Pancreas (tissue), 10 donors: ENCODE measurements at places on chromosomes 13 and 19. TPM values are rescaled to one million over a fixed set of nuclear protein-coding genes. Genes with fewer than 3 reads are reported as not detected.

- H3K4me3 ChIP-seq, result no peak overlapping the region
- no peak overlapping the region for H3K27ac ChIP-seq
- no peaks in the 10 kb centered on the region for H3K27me3 ChIP-seq
- H3K36me3 ChIP-seq, result no peaks in the 10 kb centered on the region
- DNase-seq, result no peak
Measured at GRCh38 chr13:98096059-98096458, 46.8 kb upstream of the FARP1 start.

DNA sequence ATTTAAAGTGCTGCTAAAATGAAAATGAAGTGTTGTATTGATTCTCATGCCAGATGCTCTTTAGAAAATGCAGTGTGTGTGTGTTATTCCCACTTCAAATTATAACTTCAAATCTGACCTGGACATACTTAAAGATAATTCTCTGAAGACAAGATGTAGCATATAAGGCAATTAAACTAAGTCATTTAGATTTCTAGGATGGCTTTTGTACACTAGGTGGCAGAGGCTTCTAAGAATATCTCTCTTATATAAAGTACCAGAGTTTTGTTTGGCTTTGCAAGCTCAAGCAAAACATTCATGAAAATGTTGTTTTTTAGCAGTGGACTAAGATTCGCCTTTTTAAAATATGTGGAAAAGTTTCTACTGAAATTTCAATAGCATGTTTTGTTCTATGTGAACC, 407.2 kb downstream of the GPC5 start:
- H3K4me3 ChIP-seq, result no peak overlapping the region
- H3K27me3 ChIP-seq, result no peaks in the 10 kb centered on the region
- DNase-seq, result no peak
- H3K4me1 ChIP-seq, result no peaks in the 10 kb centered on the region

DNA sequence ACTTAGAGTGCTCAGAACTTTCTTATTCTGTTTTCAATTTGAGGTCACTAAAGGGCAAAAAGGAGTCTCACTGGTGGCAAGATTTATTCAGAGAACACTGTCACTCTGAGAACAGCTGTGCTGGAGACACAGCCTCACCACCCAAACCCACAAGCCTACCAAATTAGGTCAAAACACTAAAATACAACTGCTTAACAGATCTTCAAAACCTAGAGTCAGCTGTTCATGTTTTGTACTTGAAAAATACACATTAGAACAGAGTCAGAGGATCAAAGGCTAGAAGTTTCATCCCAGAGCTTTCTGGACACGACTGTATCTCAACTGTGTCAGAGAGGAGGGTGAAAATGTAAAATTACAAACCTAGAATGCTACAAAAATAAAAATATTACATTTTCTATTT, 89.3 kb downstream of the MIPEP start:
- H3K4me1 ChIP-seq, result peaks cover 5% of the 10 kb centered on the region
- no peak overlapping the region for H3K27ac ChIP-seq
- H3K36me3 ChIP-seq, result no peaks in the 10 kb centered on the region
- H3K27me3 ChIP-seq, result no peaks in the 10 kb centered on the region

DNA sequence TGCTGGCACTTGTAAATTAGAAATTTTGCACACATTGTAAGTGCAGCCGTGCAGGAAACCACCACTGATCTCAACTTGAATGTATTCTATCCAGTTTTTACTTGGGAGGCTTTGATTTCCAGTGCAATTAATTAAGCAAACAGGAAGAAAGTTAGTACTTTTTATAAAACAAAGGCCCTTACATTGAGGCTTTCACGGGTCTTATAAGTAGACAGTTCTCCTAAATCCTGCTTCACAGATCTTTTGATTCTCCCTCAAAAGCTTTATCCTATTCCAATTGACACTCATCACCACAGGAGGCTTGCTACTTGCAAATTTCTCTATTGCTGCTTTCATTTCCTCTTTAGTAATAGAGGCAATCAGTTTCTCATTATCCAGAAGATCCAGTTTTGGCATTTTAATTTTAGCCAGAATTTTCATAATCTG, 90.1 kb downstream of the ERCC5 start:
- H3K27ac ChIP-seq, result no peak overlapping the region
- DNase-seq, result no peak
- no peaks in the 10 kb centered on the region for H3K36me3 ChIP-seq
- no peak overlapping the region for H3K4me3 ChIP-seq
- H3K27me3 ChIP-seq, result no peaks in the 10 kb centered on the region

DNA sequence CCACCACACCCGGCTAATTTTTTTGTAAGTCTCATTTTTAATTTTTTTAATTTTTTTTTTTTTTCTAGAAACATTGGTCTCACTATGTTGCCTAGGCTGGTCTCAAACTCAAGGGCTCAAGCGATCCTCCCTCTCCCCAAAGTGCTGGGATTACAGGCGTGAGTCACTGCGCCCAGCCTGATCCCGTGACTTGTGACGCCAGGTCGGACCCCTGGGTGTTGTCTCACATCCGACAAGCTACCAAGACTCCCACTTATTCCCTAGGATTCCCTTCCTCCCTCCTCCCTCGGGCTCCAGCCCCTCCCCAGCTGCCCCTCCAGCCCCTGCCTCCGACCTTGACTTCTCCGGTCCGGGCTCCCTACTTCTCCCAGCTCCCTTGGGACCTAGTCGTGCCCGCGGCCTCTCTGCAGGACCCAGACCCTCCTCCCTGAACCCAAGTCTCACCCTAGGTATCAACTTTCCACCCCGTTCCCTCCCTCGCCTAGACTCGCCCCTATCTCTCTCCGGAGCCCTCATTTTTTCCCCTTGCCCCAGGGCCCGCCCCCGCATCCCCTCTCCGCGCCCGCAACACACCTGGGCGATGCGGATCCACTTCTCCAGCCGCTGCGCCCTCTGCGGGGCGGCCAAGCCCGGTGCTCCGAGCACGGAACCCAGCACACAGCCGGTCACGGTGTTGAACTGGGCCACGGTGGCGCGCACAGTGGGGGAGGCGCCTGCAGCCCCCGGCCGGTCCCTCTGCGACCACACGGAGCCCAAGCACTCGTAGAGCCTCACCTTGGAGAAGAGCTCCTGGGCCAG, 13.1 kb downstream of the RGL3 start:
- H3K4me1 ChIP-seq, result no peaks in the 10 kb centered on the region
- H3K27ac ChIP-seq, result no peak overlapping the region
- no peak overlapping the region for H3K4me3 ChIP-seq
- H3K36me3 ChIP-seq, result peaks cover 7% of the 10 kb centered on the region

DNA sequence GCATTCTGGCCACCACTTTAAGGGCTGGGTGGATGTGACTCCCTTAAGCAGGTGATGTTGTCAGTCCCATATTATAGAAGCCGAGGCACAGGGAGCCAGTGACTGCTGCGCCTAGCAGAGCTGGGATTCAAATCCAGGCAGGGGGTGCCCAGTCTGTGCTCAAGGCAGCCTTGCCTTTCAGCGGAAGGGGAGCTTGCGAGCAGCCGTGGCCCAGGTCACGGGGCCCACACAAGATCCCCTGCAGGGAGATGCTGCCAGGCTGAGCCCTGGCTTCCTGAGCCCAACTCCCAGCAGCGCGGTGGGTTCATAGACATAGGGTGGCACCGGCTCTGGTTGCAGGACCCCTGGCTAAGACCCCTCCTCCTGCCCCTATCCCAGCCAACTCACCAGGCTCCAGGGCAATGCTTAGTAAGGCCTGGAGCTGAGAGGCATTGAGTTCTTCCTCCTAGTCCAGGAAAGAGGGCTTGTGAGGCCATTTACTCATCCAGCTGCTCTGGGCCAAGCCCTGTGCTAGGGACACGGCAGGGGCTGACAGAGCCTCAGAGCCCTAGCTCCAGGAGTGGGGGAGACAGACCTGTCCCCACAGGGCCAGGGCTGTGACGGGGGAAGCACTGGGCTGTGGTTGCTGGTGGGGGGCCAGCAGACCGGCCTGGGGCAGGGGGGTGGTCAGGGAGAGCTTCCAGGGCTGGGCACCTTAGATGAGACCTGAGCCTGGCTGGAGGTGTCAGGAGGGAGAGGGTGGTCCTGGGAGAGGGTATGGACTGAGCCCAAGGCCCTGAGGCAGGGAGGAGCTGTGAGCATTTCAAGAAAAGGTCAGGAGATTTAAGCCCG, 9.6 kb downstream of the CAPN12 start:
- no peak for DNase-seq
- no peak overlapping the region for H3K4me3 ChIP-seq
- H3K36me3 ChIP-seq, result no peaks in the 10 kb centered on the region
- peaks cover 19% of the 10 kb centered on the region for H3K4me1 ChIP-seq
- no peaks in the 10 kb centered on the region for H3K27me3 ChIP-seq

DNA sequence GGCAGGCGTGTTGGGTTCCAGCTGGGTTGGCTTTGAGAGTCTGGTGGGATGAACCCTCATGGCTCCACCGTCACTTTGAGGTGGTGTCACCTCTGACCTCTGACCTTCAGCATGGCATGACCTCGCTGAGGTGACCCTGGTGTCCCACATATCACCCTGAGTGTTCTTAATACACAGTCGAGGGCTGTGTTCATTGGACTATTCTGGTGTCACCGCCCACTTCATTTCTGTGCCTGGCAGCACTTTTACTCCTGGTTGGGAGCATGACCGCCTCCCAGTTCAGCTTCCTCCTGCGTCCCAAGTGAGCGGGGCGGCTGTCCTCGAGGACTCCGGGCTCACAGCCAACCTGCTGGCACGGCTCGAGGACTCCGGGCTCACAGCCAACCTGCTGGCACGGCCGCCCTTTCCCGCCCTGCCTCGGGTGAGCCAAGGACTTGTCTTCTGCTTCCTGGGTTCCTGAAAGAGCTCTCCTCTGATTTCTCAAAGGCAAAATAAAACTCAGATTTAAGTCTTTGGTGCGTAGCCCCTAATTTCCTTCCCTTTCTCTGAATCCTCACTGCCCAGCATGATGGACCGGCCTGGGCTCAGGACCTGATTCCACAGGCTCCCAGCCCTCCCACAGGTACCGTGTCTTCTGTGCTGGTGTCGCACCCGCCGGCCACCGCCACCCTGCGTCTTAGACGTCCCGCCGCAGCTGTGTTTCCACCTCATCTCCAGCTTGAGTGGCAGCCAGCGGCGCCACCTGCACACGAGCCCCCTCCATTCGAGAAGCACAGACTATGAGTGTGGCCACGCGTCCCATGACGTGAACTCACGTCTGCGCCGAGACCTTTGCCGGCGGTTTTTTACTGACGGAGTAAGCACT, 10.4 kb downstream of the ATP4B start:
- H3K4me1 ChIP-seq, result peaks cover 4% of the 10 kb centered on the region
- H3K27ac ChIP-seq, result peak overlapping the region; percentile 56
- no peaks in the 10 kb centered on the region for H3K27me3 ChIP-seq
- peak; percentile 99 for DNase-seq
- peak overlapping the region; percentile 23 for H3K4me3 ChIP-seq

DNA sequence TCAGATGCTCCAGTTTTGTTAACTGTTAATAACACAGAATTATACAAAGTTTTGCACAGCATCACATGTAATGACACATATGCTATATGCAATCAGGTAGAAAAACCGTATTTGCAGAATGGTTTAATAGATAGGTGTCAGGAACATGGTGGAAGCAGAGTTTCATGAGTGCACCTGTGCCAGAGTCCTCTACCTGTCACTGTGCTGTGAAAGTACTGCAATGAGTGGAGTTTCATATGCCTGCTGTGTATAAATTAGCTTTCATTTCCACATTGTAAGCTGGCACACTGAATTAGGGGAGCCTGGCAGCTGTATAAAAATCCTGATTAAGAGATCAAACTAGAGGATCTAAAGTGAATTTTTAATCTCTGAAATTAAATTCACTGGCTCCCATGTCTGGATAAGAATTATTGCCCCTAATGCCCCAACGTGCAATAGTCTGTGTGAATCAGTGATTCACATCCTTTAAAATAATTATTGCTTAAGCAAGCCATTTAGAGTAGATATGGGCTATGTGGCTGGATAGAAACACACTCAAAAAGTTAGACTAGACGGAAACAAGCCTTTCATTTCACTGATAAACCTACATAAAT, 8.5 kb upstream of the EEF1AKMT1 start:
- DNase-seq, result no peak
- no peak overlapping the region for H3K27ac ChIP-seq
- no peaks in the 10 kb centered on the region for H3K27me3 ChIP-seq
- no peaks in the 10 kb centered on the region for H3K4me1 ChIP-seq
- H3K4me3 ChIP-seq, result no peak overlapping the region

DNA sequence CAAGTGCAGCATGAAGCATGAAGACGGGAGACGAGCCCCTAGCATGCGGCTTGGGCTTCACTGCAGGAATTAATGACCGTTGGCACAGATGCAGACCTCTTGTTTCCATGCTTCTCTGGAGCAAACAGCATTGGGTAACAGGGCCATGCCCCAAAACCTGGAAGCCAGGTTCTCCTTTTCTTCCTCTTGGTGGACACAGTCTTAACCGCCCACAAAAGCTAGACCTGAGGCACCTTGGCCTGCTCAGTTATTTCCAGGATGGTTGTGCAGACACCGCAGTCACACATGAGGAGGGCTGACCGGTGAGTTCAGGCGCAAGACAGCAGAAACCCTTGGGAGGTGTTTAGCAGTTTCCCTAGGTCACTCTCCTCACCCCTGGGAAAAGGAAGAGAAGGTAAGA, 133.9 kb upstream of the GJB6 start:
- no peaks in the 10 kb centered on the region for H3K36me3 ChIP-seq
- H3K4me1 ChIP-seq, result peaks cover under 1% of the 10 kb centered on the region
- no peak for DNase-seq
- H3K4me3 ChIP-seq, result no peak overlapping the region

DNA sequence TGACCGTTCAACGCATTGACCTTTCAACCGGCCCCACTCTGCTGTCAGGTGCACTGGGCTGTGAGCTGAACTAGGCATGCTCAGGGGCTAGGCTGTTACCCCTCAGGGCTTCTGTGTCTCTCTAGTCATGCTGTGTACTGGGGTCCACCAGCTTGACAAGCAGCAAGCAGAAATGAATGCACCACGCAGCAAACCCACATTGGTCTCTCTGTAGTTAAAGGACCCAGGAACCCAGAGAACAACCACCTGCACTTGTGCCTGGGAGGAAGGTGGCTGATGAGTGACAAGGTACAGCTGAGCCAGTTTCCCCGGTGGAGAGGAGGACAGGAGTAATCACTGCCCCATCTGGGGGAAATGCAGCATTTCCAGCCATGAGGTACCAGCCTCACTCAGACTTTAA, 159.9 kb downstream of the USP12 start:
- DNase-seq, result no peak
- H3K4me1 ChIP-seq, result peaks cover 3% of the 10 kb centered on the region
- no peaks in the 10 kb centered on the region for H3K36me3 ChIP-seq

GRCh38 chr13:57624565-57625435, 6.7 kb upstream of the PCDH17 start:
- H3K4me1 ChIP-seq, result no peaks in the 10 kb centered on the region
- H3K36me3 ChIP-seq, result no peaks in the 10 kb centered on the region
- H3K27me3 ChIP-seq, result peaks cover 5% of the 10 kb centered on the region
- peak; percentile 48 for DNase-seq
- no peak overlapping the region for H3K27ac ChIP-seq

GRCh38 chr19:56839652-56840450, 675 bp downstream of the PEG3 start:
- peak overlapping the region; percentile 33 for H3K27ac ChIP-seq
- H3K4me3 ChIP-seq, result peak overlapping the region; percentile 49
- H3K4me1 ChIP-seq, result no peaks in the 10 kb centered on the region
- H3K27me3 ChIP-seq, result no peaks in the 10 kb centered on the region

GRCh38 chr19:16952046-16952445, 63.2 kb downstream of the F2RL3 start:
- H3K4me1 ChIP-seq, result no peaks in the 10 kb centered on the region
- H3K27ac ChIP-seq, result no peak overlapping the region
- H3K4me3 ChIP-seq, result no peak overlapping the region
- H3K27me3 ChIP-seq, result no peaks in the 10 kb centered on the region

- H3K4me3 ChIP-seq, result no peak overlapping the region
- H3K27ac ChIP-seq, result no peak overlapping the region
- H3K36me3 ChIP-seq, result no peaks in the 10 kb centered on the region
- H3K27me3 ChIP-seq, result no peaks in the 10 kb centered on the region
- DNase-seq, result no peak
Measured at GRCh38 chr13:19794631-19795030, 11.9 kb upstream of the PSPC1 start.

Gene ZNF816
- total RNA-seq, result 6.5 TPM

Gene CNMD
- total RNA-seq, result 0.37 TPM

Gene OR7A17
- not detected for total RNA-seq

Gene ZNF577
- 2.9 TPM for total RNA-seq

Gene SACS
- 3.6 TPM for total RNA-seq

Gene ZBTB7A
- total RNA-seq, result 13.8 TPM

Gene KLK15
- total RNA-seq, result not detected
